ENCODE measurements at places on chromosomes 1 and 21.

GRCh38 chr1:2592672-2593071 lies 6.1 kb downstream of the PRXL2B start:
- no peak for DNase-seq

- no peak for DNase-seq
These were observed 65.0 kb downstream of the SYT6 start for GRCh38 chr1:114088392-114089299.

DNA sequence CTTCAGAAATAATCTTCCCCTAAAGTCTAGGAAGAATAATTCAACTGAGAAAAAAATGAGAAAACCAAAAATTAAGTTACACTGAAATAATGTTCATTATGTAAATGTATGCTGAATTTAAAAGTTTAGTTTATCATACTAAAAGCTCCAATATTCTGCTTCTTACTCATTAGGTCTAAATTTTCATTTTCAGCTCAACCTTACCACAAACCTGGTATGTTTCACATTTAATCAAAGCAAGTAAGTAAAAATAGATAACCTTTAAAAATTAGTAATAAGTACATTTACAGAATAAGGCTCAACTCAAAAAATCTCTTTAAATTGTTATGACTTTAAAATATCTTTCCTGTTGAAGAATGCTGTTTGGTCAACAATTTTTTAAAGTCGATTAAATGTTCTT lies 15.0 kb downstream of the BTG3 start:
- DNase-seq = no peak

- no peak for DNase-seq
These were observed 19.5 kb downstream of the SUSD4 start for GRCh38 chr1:223344491-223344890.

DNA sequence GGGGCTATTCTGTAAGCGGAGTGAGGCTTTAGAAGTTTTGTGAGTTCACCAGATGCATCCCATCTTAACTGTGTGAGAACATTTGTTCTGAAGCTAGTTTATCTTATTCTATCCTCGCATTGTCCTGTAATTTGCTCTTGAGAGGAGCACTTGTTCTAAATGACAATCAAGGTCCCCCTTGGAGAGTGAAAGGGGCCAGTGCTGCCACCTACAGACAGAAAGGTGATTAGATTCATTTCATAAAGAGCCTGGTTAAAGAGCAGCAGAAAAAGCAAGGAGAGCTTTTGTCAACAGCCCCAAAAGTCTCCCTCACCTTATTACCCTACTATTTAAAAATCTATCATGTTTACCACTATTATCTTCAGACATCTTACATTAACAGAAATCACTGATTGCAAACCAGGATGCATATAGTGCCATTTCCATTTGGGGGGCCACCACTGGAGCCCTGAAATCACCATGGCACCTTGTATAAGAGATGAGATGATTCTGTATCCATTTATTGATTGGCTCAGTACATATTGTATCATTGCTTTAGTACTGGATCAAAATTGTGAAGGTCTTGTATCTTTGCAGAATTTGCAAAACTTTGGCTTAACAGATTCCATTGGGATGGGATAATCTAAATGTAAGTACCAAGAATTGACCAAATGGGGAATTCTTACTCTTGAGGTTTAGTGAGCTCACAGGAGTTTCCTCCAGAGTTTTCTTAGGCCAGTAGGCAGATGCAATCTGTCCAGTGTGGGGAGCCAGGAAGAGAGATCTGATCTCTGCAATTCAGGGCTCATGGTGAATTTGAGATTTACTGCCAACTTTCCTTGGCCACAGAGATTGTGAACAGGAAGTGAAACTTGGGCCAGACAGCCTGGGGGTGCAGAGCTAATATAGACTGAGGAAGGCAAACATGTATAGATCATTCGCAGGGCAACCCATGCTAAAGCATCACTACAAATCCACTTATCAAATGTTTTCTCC lies 64.3 kb upstream of the TRABD2B start:
- DNase-seq = peak; percentile 52

GRCh38 chr1:204574016-204574864 lies 58.0 kb downstream of the MDM4 start:
- no peak for DNase-seq

DNA sequence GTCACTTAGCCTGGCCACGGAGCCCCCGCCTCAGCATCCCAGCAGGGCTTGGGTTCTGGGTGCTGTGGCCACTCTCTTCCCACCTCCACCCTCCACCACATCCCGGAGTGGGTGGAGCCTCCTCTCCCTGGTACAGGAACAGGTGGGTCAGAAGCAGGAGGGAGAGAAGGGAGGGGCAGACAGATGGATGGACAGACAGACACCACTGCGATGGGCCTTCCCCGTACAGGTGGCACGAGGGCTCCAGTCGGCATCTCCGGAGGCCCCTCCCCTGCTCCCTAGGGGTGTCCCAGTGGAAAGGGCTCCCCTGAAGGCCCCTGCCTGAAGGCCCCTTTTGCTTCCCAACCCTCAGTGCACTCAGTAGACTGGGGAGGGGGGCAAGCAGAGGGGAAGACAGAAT lies 96.9 kb upstream of the TARDBP start:
- no peak for DNase-seq

DNA sequence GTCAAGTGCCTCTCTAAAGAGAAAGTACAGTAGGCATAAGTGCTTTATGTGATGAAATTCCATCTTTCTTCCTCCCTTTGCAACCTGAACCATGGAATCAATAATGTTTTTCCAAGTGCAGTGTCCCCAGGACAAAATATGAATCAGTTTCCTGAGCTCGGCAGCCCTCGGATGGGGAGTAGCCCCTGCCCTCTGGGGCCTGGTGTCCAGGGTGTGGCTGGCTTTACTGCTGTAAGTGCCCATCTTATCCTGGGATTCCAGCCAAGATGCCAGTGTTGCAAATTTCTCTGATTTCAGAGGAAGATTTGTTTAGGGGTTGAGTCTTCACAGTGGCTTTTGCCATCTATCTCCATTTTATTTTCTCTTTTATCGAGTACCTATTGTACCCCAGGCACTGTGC lies 40.5 kb upstream of the SRP9 start:
- no peak for DNase-seq

- DNase-seq = no peak
These were observed 12.9 kb downstream of the NEK7 start for GRCh38 chr1:198169672-198170071.

GRCh38 chr1:226524547-226524946 lies 24.0 kb upstream of the STUM start:
- DNase-seq = no peak

DNA sequence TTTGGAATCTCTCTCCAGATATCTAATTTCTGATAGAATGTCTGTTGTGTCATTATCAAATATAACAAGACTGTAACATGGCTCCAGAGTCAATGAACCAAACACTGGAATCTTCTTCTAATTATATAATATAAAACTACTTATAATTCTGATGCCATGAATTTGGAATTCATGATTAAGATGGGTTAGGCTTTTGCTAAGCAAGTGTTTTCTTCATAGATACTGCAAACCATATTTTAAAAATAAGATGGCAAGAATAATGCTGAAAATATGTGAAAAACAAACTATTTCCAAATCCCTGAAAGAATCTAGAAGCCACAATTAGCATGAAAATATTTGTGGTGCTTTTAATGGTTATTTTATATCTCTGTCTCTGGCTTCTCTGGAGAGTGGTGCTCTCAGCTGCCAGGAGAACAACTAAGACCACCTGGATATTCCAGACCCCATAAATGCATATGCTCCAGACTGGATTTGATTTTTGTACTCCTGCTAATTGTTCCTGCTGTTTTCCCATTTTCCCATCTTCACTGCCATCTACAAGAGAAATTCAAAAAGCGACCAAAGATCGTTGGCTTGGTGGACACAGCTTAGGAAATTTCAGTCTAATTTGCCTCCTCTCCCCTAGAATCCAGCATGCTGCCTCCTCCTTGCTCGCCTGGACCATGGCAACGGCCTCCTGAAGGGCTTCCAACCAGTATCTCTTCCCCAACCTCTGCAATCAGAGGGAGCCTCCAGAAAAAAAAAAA lies 418.9 kb downstream of the SETD4 start:
- DNase-seq = no peak

DNA sequence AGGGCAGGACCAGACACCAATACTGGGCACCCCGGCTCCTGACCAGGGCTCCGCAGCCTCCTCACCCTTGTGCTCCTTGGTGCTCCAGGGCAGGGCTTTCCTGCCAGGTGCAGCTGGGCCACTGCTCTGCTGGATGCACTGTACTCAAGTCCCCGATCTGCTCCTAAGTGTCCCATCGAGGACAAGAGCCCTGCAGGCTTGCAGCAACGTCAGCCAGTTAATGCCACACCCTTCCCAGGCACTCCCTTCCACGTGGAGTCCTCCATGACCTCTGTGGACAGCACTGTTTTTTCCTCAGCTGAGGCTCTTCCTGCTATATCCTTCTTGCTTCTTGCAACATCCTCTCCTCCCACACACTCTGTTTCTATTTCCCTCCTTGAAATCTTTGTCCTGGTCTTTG lies 94.0 kb upstream of the NGF start:
- DNase-seq = no peak

- DNase-seq = no peak
These were observed 34.7 kb downstream of the PTPN14 start for GRCh38 chr1:214516434-214517326.

GRCh38 chr1:163570071-163570470 lies 248.3 kb downstream of the NUF2 start:
- DNase-seq = no peak

DNA sequence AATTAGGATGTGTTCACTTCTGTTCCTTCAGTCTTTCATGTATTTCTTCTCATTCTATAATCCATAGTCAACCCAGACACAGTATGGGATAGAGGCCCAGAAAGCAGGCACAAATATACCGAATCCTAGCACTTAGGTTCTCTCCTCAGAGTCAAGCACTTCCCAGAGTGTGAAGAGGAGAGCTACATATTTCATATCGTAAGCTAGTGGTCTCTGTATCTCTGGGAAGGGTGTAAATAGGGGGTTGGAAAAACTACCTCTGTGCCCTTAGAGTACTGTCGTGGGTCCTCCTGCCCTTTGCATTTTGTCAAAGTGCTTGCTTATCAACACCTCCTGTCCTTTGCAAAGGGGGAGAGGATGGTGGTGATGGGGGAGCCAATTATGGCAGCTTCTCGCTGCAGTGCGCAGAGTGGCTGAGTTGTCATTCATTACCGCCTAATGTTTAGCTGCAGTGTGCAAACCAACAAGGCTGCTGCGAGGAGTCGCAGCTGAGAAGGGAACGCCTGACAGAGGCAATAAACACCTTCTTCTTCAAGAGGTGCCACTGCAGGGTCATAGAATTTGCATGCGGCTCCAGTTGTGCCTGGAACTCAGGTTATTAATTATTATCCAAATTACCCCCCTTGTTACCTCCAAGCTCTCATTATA lies 182.7 kb downstream of the NUF2 start:
- DNase-seq = no peak

DNA sequence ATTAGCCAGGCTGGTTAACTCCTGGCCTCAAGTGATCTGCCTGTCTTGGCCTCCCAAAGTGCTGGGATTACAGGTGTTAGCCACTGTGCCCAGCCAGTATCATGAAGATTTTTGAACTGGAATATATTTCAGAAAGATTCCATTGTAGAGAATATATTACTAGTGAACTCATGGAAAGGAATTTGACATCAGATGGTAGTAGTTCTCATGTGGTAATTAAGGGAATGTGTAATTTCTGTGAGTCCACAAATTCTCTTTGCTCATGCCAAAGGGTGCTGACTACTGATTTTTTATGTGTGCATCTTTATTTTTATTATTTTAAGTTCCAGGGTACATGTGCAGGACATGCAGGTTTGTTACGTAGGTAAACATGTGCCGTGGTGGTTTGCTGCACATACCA lies 10.4 kb downstream of the DTL start:
- no peak for DNase-seq

- DNase-seq = no peak
These were observed 10.2 kb downstream of the NMNAT2 start for GRCh38 chr1:183407961-183408360.

DNA sequence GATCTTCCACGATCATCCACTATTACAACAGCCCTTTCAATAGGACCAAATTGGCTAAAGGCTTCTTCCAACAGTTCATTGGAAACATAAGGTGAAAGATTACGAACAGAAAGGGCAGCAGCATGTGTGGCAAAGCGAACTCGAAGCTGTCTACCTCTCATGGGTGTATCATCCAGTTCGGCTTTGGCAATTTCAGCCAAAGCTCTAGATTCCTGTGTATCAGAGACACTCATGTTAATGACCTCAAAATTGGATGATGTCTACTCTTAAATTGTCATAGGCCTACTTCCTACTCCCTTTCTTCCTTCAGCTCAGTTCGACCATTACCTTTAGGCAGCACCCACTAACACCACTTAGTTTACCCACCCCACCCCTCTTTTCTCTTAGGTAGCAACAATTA lies 2.2 kb downstream of the SFPQ start:
- DNase-seq = no peak

DNA sequence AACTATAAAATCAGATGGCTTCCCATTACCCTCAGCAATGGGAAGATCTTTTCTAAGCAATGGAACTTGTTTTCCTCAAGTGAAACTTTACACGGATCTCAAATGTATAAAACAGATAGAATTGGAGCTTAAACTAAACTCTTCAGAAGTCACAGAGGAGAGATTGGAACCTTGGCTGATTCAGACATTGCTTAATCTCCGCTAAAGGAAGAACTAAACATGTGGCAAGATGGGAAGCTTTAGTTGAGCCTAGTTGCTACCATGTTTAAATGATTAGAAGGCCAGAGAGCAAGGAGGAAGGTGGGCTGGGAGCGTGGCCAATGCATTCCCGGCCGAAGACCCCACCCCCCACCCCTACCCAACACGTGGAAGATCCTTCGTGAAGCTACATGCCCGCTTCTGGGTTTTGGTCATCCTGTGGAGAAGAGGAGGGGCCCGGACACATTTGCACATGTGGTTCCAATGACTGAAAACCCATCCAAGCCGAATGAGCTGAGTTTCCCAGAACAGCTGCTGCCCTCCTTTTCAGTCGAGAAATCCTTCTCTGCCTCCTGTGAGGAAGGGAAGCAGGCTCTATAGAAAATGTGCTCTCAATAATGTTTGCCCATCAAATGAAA lies 164.3 kb downstream of the MIS18A start:
- DNase-seq = peak; percentile 14

GRCh38 chr1:49048188-49048587 lies 271.5 kb upstream of the BEND5 start:
- DNase-seq = no peak

- DNase-seq = no peak
These were observed 114.7 kb downstream of the GRIK3 start for GRCh38 chr1:36919491-36920145.

- no peak for DNase-seq
These were observed 179.9 kb downstream of the TGFB2 start for GRCh38 chr1:218525031-218525430.

All from NCI-H1092 treated with DMSO at 0.1 percent for 48 hours (cell line).